ENCODE measurements at places on chromosomes 16 and 17.

- no peak for DNase-seq
Measured at GRCh38 chr17:35728551-35728950, 2.9 kb upstream of the RASL10B start.

- DNase-seq, result no peak
Measured at GRCh38 chr16:80417706-80418271, 123.0 kb upstream of the DYNLRB2 start.

DNA sequence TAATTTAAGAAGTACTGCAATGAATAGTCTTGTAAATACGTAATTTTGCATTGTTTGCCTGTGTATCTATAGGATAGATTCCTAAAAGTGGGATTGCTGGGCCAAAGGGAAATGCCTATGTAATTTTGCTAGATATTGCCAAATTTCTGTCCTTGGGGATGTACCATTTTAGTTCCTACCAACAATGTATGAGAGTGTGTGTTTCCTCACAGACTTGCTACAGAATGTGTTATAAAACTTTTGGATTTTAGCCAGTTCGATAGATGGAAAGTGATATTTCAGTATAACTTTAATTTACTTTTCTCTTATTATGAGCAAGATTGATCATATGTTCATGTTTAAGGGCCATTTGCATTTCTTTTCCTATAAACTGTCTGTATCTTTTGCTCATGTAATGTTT, 8.3 kb downstream of the TANGO6 start:
- no peak for DNase-seq

- DNase-seq, result peak; percentile 64
Measured at GRCh38 chr16:69123910-69124309, 8.5 kb downstream of the CHTF8 start.

GRCh38 chr16:69747115-69747514, 7.6 kb downstream of the NOB1 start:
- DNase-seq, result no peak

- no peak for DNase-seq
Measured at GRCh38 chr16:52367821-52368220, 179.1 kb downstream of the TOX3 start.

DNA sequence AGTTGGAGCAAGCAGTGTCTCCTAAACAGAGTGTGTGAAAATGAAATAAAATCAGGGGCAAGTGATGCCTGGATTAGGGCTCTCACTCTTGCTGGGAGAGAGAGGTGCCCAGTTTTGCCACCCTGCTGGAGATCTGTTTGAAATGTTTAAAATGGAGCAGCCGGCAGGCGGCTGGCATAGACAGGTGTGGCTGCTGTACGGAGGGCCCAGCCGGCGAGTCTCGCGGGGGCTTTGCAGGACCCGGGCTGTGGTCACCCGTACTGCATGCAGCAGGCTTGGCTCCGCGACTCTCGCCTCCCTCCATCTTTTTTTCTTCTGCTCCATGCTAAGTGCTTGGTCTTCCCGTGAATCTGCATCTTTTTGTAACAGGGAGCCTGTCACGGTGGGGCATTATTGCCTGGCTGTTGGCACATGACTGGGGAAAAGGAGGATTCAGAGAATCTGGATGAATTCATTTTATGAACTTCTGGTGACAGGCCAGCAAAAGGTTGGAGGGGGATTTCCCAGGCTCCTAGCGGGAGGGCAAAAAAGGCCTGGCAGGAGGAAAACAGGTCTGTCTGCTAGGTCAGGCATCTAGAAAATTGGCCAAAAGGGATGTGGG, 1.8 kb downstream of the ZNRF1 start:
- DNase-seq, result no peak

DNA sequence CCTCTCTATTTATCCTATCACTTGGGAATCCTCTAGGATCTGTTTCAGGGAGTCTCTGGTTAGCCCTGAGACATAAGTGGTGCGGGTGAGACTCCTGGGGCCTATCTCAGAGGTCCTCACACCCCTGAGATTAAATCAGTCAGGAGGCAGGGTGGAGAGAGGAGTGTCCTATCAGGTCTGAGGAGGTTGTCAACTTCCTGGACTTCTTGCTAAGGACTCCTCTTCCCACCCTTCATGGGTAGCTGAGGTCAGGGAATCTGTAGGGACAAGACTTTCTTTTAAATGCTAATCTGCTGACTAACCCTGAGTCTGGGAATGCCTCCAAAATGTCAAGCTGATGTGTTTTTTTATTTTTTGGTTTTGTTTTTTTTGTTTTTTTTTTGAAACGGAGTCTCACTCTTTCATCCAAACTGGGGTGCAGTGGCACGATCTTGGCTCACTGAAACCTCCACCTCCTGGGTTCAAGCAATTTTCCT, 6.6 kb upstream of the ARMC5 start:
- no peak for DNase-seq

- DNase-seq, result no peak
Measured at GRCh38 chr17:74478420-74479100, 12.1 kb downstream of the CD300A start.

DNA sequence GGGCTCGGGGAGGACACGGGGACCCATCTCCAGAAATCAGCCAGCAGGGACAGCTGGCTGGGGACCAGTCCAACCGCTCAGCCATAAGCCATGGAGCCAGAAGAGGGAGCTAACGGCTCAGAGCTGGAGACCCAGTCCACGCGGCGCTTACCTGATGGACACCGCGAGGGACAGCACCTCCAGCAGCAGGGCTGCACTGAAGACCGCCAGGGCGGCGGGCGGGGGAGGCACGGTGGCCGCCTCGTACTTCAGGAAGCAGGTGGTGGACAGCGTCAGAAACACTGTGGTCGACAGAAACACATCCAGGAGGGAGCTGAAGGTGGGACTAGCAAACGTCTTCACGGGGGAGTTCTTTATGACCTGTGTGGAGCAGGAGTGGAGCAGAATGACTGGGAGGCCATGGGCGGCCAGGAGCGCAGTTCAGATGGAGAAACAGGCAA, 102.6 kb upstream of the CREBBP start:
- peak; percentile 14 for DNase-seq

DNA sequence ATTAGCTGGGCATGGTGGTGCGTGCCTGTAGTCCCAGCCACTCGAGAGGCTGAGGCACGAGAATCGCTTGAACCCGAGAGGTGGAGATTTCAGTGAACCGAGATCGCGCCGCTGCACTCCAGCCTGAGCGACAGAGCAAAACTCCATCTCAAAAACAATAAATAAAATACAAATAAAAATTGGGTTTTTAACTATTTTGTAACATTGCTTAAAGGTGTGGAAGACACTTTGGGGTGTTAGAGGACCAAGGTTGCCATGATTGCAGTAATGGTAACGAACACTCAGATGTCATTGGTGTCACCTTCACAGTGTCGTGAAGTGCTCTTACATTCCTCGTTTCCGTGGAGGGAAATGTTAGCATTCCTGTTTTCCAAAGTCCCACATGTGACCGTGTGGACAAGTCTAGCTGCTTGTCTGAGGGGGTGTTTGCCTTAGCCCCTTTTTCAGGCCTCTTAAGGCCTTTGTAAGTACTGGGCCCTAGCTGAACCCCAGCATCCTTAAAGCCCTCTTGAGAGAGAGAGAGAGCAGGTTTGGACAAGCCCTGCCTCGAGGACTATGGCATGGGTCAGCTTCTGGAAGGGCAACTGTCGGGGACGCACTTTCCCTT, 8.6 kb downstream of the C16orf96 start:
- no peak for DNase-seq

- DNase-seq, result no peak
Measured at GRCh38 chr16:51898872-51899271, 648.1 kb downstream of the TOX3 start.

DNA sequence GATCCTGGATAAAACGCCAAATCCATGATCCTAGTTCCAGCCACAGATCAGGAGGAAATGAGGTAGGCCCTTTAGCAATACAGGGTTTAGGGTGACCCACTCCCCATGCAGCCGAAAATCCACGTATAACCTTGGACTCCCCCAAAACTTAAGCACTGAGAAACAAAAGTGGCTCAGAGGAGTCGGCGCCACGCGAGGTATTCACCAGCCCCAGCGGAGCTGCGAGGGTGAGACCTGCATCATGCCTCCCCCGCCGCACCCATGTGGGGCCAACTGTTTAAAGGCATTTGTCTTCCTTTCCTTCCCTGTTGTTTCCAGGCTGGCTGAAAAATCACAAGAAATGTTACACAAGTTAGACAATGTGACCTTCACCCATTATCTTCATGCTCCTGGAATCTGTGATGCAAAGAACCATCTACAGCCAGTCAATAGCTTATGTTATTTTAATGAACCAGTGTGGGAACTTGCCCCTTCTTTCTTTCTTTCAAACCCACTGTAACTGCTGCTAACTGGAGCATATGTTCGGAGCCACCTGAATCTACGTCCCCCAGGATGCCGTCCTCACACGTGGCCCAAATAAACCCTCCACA, 98.2 kb upstream of the METRNL start:
- no peak for DNase-seq

GRCh38 chr17:80766290-80766855, 221.7 kb downstream of the RPTOR start:
- no peak for DNase-seq

DNA sequence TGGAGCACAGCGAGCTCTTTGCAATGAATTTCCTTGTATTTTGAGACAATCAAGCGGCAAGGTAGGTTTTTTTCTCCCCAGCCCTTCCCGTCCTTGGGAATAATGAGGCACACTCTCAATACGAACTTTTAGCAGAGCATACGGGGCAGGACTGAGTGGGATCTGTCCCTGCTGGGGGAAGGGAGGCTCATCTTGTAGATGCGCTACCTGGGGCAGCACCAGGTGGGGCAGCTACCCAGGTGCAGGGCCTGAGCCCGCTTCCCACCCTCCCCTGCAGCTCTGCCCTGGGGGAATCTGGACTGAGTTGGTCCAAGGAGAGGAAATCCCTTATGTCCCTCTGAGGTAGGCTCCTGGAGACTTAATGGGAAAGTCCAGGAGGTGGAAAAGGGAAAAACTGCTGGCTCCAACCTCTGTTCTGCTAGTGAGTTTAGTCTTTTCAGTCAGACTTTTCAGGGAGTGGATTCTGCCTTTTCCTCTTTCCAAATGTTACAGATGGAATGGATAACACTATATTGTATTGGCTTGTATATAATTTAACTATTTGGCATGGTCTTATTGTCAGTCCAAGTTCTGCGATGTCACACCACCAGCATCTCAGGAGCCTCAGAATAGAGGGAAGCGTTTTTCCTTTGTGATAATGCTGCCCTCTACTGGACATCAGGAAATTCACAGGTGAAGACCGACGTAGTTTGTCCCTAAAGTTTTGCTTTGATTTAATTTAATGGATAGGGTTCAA, 9.6 kb upstream of the CES1 start:
- peak; percentile 10 for DNase-seq

- DNase-seq, result no peak
Measured at GRCh38 chr16:87838643-87839541, 30.4 kb downstream of the SLC7A5 start.

DNA sequence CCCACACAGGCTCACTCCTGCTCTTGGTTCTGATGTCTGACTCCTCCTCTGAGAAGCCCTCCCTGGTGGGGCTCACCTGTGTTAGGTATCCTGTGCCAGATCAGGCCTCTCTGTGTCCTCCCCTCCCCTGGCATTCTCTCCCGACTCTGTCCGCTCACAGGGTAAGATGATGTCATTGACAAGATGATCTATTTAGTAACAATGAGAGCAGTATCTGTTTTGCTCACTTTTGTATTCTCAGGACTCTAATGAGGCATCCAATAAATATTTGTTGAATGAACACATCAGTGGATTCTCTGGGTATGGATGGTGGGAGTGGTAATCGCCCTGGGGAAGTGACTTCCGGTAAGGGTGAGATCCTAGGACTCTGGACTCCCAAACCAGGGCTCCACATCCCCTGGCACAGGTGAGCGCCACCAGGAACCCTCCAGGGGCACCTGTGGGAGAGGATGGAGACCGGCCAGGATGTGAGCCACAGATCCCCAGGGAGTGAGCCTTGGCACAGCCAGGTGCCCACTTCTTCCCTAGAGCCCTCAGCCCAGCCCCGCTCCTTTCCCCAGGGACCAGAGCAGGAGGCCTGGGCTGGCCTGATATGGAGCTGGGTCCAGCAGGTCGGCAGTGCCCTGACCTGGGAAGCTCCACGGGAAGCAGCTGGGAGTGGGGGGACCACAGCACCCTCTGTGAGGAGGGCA, 5.4 kb upstream of the HAP1 start:
- DNase-seq, result no peak

DNA sequence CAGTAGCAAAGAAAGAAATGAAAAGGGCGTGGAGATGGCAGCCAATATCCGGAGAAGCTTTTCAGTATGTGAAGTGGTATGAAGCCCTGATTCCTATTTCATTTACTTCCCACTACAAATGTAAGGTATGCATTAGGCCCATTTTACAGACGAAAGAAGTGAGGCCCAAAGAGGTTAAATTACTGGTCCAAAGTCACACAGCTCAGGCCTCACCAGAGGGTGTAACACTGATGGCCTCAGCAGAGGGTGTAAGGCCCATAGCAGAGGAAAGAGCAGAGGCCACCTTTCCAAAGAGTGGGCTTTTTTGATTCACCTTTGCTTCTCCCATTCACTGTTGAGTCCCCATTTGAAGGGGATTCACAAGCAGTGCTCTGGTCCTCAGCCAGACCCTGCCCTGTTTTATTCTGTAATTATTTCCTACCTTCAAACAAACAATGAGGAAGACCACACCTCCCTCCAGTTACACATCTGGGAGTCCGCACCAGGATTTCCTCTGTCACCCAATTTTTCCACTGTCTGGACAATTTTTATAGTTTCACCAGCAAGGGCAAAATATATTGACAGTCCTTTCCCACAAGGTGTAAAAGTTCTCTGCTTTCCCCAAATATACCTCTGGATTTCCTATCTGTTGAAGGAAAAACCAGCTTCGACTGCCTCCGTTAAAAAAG, 7.1 kb downstream of the ZFHX3 start:
- DNase-seq, result no peak

GRCh38 chr17:17182598-17183136, 23.5 kb downstream of the PLD6 start:
- no peak for DNase-seq

DNA sequence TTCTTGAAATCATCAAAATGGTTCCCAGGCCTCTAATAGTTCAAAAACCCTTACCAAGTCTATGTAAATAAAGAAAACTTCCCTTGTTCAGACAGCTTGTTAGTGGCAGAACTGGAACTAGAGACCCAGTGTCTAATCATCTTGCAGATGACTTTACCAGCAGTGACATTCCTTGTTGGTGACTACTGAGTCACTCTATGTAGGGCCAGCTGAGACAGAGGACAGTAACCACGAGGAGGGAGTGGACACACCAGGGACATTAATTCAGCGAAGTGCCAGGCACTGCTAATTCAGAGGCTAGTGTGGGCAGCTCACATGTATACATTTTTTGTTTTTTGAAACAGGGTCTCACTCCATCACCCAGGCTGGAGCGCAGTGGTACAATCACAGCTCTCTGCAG, 6.1 kb upstream of the HEATR3 start:
- no peak for DNase-seq

All from glomerular endothelial cell (primary cell).